ENCODE measurements at places on chromosomes 16 and 17. TPM values are rescaled to one million over a fixed set of nuclear protein-coding genes. Genes with fewer than 3 reads are reported as not detected.

The KRTAP4-6 gene
- not detected for total RNA-seq

DNA sequence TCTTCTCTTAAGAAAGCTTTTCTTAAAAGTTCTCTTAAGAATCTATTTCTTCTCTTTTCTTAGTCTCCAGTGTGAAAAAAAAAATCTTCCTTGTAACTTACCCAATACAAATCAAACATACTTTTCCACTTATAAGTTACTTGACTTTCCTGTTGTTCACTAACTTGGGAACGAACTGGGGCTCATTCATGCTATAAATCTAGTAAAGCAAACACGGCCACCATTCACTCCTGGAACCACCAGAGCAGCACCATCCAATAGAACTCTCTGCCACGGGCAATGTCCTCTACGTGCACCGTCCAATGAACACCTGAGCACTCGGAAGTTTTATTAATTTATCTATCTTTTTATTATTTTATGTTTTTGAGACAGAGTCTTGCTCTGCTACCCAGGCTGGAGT, 20.8 kb downstream of the SRP68 start:
- H3K36me3 ChIP-seq, result peaks cover 48% of the 10 kb centered on the region
- H3K27ac ChIP-seq, result no peak overlapping the region
- H3K4me3 ChIP-seq, result no peak overlapping the region
- no peak for DNase-seq
- no peaks in the 10 kb centered on the region for H3K27me3 ChIP-seq

DNA sequence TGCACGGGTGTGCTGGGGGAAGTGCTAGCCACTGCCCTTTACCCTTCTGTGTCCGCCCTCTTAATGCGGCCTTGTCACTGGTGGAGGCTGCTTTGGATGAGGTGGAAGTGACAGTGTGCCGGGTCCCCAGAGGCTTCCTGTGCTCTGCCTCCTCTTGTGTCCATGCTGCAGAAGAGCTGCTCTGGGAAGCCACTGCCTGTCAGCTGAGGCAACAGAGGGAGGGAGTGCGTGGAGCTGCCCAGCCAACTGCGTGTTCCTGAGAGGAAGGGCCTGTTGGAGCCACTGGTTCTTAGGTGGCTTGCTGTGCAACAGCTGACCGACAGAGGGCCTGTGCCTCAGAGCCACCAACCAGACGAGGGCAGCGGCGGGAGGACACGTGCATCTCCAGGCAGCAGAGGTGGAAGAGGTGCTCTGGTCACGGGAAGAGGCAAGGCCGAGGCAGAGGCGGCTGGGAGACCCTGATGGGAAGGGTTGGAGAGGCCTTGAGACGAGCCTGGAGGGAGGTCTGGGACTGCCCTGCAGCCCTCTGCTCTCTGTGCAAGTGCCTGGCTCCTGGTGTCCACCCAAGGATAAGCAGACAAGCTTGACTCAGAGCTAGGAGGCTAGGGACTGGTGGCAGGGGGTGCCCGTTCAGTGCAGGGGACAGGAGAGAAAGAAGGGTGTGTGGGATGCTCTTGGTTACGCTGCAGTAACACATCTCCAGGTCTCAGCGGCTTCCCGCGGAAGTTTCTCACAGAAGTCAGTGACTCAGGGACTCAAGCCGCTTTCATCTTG, 25.4 kb downstream of the B9D1 start:
- H3K27ac ChIP-seq, result no peak overlapping the region
- no peaks in the 10 kb centered on the region for H3K27me3 ChIP-seq
- peaks cover 22% of the 10 kb centered on the region for H3K4me1 ChIP-seq
- no peak overlapping the region for H3K4me3 ChIP-seq
- H3K36me3 ChIP-seq, result peaks cover 7% of the 10 kb centered on the region

GRCh38 chr17:50893183-50893993, 27.2 kb upstream of the TOB1 start:
- no peaks in the 10 kb centered on the region for H3K36me3 ChIP-seq
- H3K27me3 ChIP-seq, result peaks cover 26% of the 10 kb centered on the region
- H3K27ac ChIP-seq, result no peak overlapping the region
- H3K4me3 ChIP-seq, result no peak overlapping the region

DNA sequence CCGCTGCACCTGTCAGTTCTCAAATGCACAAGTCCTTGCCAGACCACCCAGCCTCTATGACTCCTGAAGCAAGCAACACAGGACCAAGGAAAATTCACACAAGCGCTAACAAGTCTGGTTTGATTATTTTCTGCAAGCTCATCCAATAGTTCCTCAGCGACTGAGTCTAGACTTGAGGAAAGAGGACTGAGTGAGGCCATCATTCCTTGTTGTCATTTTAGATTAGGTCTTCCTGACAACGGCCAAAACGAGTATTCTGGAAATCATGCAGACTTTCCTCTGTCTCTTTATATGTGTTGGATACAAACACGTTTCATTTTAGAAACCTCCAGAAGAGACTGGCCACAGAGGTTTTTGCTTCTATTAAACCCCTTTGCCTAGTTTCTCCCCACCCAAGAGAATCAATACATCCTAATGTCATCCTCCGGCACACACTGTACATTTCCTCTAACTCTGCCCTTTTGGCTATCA, 561 bp downstream of the CCDC47 start:
- no peak for DNase-seq
- H3K4me3 ChIP-seq, result peak overlapping the region; percentile 98
- H3K36me3 ChIP-seq, result peaks cover 3% of the 10 kb centered on the region
- peak overlapping the region; percentile 100 for H3K27ac ChIP-seq
- peaks cover 36% of the 10 kb centered on the region for H3K4me1 ChIP-seq

The FBXO39 gene
- not detected for total RNA-seq

The KIF2B gene
- not detected for total RNA-seq

GRCh38 chr17:559551-560431, 154.8 kb downstream of the VPS53 start:
- no peak overlapping the region for H3K4me3 ChIP-seq
- H3K27ac ChIP-seq, result peak overlapping the region; percentile 66
- peaks cover 21% of the 10 kb centered on the region for H3K36me3 ChIP-seq
- H3K27me3 ChIP-seq, result no peaks in the 10 kb centered on the region

The MYH11 gene
- 1.9 TPM for total RNA-seq

The MRPL10 gene
- total RNA-seq, result 41.0 TPM

DNA sequence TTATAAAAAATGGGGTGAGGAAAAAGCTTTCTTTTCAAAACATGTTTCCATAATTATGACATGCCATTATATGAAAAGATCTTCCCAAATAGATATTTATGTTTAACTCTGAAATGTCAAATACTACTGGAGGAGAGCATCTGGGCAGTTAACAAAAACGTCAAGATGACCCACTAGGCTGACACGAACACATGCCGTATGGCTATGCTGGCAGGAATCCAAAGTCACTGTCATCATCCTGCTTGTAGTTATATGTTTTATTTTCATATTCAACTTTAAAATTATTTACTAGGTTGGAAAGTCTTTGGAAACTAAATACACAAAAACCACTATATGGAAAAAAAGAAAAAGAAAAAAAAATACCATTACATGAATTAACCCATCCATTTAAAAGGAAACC, 27.3 kb downstream of the ANKFY1 start:
- peaks cover 33% of the 10 kb centered on the region for H3K36me3 ChIP-seq
- no peak for DNase-seq
- H3K27me3 ChIP-seq, result no peaks in the 10 kb centered on the region
- no peak overlapping the region for H3K4me3 ChIP-seq

GRCh38 chr17:17090642-17091103, 48.4 kb downstream of the MPRIP start:
- H3K36me3 ChIP-seq, result peaks cover 13% of the 10 kb centered on the region
- DNase-seq, result no peak
- H3K4me3 ChIP-seq, result no peak overlapping the region
- H3K27me3 ChIP-seq, result no peaks in the 10 kb centered on the region
- H3K4me1 ChIP-seq, result peaks cover 39% of the 10 kb centered on the region

The MSL1 gene
- total RNA-seq, result 86.8 TPM

- DNase-seq, result no peak
- no peak overlapping the region for H3K4me3 ChIP-seq
- peaks cover 3% of the 10 kb centered on the region for H3K4me1 ChIP-seq
- no peaks in the 10 kb centered on the region for H3K36me3 ChIP-seq
These were observed 37.4 kb upstream of the EMP2 start for GRCh38 chr16:10617662-10618420.

The AXIN2 gene
- 16.6 TPM for total RNA-seq

GRCh38 chr17:82528484-82529265, 9.1 kb downstream of the FOXK2 start:
- no peak for DNase-seq
- peak overlapping the region; percentile 86 for H3K27ac ChIP-seq
- H3K4me1 ChIP-seq, result peaks cover 54% of the 10 kb centered on the region
- no peak overlapping the region for H3K4me3 ChIP-seq

The PRSS33 gene
- total RNA-seq, result not detected

GRCh38 chr16:10938321-10938720, 3.9 kb downstream of the DEXI start:
- H3K4me3 ChIP-seq, result no peak overlapping the region
- no peak overlapping the region for H3K27ac ChIP-seq
- H3K4me1 ChIP-seq, result peaks cover 31% of the 10 kb centered on the region
- no peaks in the 10 kb centered on the region for H3K27me3 ChIP-seq
- H3K36me3 ChIP-seq, result peaks cover 3% of the 10 kb centered on the region

The SDK2 gene
- 16.5 TPM for total RNA-seq

DNA sequence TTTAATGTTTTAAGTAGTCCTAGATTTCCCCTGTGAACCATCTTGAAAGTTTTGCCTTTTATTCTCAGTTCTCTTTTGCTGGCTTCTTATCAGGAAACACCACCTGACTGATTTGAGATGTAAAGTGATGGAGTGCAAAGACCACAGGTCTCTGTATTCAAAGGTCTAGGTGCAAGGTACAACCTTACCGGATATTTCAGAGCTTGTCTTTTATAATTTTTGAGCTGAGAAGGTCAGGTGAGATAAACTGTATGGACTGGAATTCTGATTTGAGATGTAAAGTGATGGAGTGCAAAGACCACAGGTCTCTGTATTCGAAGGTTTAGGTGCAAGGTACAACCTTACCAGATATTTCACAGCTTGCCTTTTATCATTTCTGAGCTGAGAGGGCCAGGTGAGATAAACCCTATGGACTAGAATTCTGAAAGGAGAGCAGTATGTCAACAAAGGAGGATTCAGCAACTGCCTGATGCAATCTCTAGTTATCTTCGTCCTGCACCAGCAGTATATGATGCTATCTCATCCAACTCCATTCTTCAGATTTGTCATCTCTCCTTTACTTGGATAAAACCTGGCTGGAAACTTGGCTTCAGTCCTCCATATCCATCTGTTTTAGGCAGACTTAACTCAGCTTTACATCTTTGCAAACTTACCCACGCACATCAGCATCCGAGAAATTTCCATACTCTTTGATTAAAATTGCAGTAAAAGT, 64.3 kb downstream of the CENPV start:
- no peak overlapping the region for H3K27ac ChIP-seq
- no peak for DNase-seq
- peaks cover 2% of the 10 kb centered on the region for H3K36me3 ChIP-seq
- no peak overlapping the region for H3K4me3 ChIP-seq
- peaks cover 37% of the 10 kb centered on the region for H3K4me1 ChIP-seq
- H3K27me3 ChIP-seq, result no peaks in the 10 kb centered on the region

- H3K4me1 ChIP-seq, result peaks cover 55% of the 10 kb centered on the region
- H3K27ac ChIP-seq, result peak overlapping the region; percentile 27
- H3K27me3 ChIP-seq, result no peaks in the 10 kb centered on the region
- peak; percentile 77 for DNase-seq
- H3K36me3 ChIP-seq, result peaks cover 61% of the 10 kb centered on the region
These were observed 171.1 kb downstream of the CDH11 start for GRCh38 chr16:64950731-64951130.

DNA sequence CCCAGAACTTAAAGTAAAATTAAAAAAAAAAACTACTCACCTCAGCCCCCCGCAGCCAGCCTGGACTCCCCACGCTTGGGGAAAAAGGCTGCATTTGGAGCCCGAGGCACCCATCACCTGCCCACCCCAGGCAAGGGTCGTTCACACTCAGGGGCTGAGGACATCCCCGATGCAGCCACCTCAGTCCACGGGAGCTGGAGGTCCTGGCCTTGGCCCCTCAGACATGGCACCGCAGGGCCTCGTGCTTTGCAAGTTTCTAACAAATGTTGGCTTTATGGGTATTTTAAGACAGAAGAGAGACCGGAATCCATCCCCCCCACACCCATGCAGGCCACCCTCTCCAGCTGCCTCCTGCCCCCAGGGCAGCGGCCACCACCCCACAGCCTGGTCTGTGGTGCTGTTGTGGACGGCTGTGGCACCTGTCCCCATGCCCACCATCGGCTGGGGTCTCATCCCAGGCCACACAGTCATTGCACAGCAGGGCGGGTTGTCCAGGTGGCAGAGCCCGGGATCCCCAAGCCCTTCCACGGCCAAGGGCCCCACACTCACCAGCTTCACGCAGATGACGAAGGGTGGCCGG, 116.4 kb upstream of the ZNF750 start:
- DNase-seq, result peak; percentile 81
- H3K27me3 ChIP-seq, result no peaks in the 10 kb centered on the region
- H3K27ac ChIP-seq, result no peak overlapping the region
- no peak overlapping the region for H3K4me3 ChIP-seq

GRCh38 chr17:19948116-19948943, 29.3 kb downstream of the AKAP10 start:
- no peak overlapping the region for H3K4me3 ChIP-seq
- no peaks in the 10 kb centered on the region for H3K27me3 ChIP-seq
- H3K27ac ChIP-seq, result peak overlapping the region; percentile 2
- peaks cover 16% of the 10 kb centered on the region for H3K4me1 ChIP-seq

The NHLRC4 gene
- total RNA-seq, result 0.57 TPM

The PRAC2 gene
- total RNA-seq, result not detected

The TBX21 gene
- total RNA-seq, result not detected

DNA sequence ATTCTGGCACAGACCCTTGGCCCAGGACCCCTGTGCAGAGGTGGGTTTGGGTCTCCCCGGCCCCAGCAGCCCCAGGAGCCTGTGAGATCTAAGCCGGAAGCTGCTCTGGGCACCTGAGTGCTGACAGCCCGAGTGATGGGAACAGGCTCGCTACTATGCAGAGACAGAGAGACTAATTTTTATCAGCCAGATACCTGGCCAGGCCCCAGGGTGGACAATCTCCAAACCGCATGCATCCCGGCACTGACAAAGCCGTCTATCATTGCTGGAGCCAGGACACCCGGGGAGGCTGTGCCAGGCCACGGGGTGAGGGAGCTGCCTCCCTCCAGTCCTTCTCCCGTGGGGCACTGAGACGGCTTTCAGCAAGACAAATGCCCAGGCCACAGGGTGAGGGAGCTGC, 25.0 kb downstream of the CBFA2T3 start:
- H3K4me3 ChIP-seq, result no peak overlapping the region
- H3K27me3 ChIP-seq, result peaks cover 36% of the 10 kb centered on the region
- H3K4me1 ChIP-seq, result no peaks in the 10 kb centered on the region
- no peak for DNase-seq
- H3K36me3 ChIP-seq, result no peaks in the 10 kb centered on the region
- no peak overlapping the region for H3K27ac ChIP-seq

GRCh38 chr17:56592487-56593085, 913 bp upstream of the NOG start:
- peak overlapping the region; percentile 62 for H3K4me3 ChIP-seq
- no peaks in the 10 kb centered on the region for H3K36me3 ChIP-seq
- no peak overlapping the region for H3K27ac ChIP-seq
- peaks cover 49% of the 10 kb centered on the region for H3K27me3 ChIP-seq
- peak; percentile 90 for DNase-seq
- H3K4me1 ChIP-seq, result peaks cover 26% of the 10 kb centered on the region

The PSMC3IP gene
- 5.6 TPM for total RNA-seq

The RTN4RL1 gene
- total RNA-seq, result 3.7 TPM

The CLEC18A gene
- 1.1 TPM for total RNA-seq
